ENCODE measurements at places on chromosomes 6 and 20. TPM values are rescaled to one million over a fixed set of nuclear protein-coding genes. Genes with fewer than 3 reads are reported as not detected.

DNA sequence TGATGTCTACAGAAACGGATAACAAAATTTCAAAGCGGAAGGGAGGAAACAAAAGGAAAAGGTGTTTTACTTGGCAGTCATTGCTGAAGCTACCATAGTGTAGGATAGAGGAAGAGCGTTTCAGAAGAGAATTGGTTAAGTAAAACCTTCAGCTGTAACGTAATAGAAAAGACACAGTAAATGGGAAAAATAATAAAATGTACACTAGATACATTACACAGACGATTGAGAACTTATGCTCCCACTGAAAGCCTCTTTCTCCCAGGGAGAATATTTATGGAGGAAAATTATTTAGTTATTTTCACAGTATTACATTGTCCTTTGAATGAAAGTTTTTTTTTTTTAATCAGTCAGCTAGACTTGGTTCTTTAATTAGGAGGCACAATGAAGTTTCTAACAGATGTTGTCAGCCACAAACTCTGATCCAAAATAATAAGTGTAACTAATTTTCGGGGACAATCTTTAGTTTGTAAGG, 90.7 kb upstream of the PRDM1 start:
- peak overlapping the region; percentile 78 for H3K4me3 ChIP-seq
- peaks cover 94% of the 10 kb centered on the region for H3K27me3 ChIP-seq
- H3K36me3 ChIP-seq, result no peaks in the 10 kb centered on the region
- no peak overlapping the region for H3K27ac ChIP-seq
- DNase-seq, result no peak
- peaks cover 26% of the 10 kb centered on the region for H3K4me1 ChIP-seq

The BMP2 gene
- 0.92 TPM for polyA plus RNA-seq

The TNXB gene
- 1.1 TPM for polyA plus RNA-seq

DNA sequence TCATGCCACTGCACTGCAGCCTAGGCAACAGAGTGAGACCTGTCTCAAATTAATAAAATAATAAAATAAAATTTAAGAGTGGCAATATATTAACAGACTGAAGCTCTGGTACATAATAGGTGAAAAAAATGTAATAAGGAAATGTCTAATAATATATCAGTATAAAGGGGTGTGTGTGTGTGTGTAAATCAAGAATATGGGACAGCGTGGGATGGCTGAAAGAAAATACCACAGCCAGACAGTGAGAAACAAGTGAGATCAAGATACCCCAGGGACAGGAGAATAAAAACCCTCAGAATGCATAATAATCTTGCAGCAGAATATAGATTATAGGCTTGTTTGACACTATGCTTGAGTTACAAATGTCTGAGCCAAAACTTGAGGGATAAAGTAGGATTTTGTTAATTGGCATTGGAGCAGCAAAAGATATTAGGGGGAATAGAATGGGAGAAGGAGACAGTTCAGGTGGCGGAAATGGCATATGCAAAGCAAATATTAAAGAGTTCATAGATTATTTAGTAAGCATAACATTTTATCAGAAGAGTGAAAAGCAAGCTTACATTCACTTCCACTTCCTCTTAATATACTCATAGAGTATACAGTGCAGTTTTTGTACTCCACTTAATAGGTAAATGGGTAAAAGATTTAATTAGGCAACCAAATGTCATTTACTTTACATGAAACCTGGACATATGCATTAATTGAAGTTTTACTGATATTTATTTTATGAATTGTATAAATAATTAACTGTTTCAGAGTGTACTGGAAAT, 398.5 kb upstream of the GJE1 start:
- no peak for DNase-seq
- H3K4me1 ChIP-seq, result no peaks in the 10 kb centered on the region
- no peak overlapping the region for H3K27ac ChIP-seq
- no peak overlapping the region for H3K4me3 ChIP-seq
- no peaks in the 10 kb centered on the region for H3K36me3 ChIP-seq

The HRH3 gene
- polyA plus RNA-seq, result 1.5 TPM

GRCh38 chr20:278181-278580, 12.4 kb downstream of the C20orf96 start:
- H3K27me3 ChIP-seq, result no peaks in the 10 kb centered on the region
- peaks cover 6% of the 10 kb centered on the region for H3K4me1 ChIP-seq
- H3K27ac ChIP-seq, result peak overlapping the region; percentile 80
- H3K4me3 ChIP-seq, result peak overlapping the region; percentile 49

- no peaks in the 10 kb centered on the region for H3K27me3 ChIP-seq
- no peaks in the 10 kb centered on the region for H3K36me3 ChIP-seq
- H3K4me3 ChIP-seq, result no peak overlapping the region
- H3K4me1 ChIP-seq, result peaks cover 8% of the 10 kb centered on the region
- H3K27ac ChIP-seq, result no peak overlapping the region
These were observed 84.7 kb upstream of the ADGRF1 start for GRCh38 chr6:47126647-47127391.

The IMPG1 gene
- polyA plus RNA-seq, result not detected

GRCh38 chr6:119147101-119148053, 68.9 kb upstream of the FAM184A start:
- no peaks in the 10 kb centered on the region for H3K36me3 ChIP-seq
- H3K4me1 ChIP-seq, result no peaks in the 10 kb centered on the region
- no peaks in the 10 kb centered on the region for H3K27me3 ChIP-seq
- H3K4me3 ChIP-seq, result no peak overlapping the region
- no peak overlapping the region for H3K27ac ChIP-seq

- no peaks in the 10 kb centered on the region for H3K36me3 ChIP-seq
- H3K4me3 ChIP-seq, result no peak overlapping the region
- no peaks in the 10 kb centered on the region for H3K27me3 ChIP-seq
These were observed 31.5 kb upstream of the TBC1D32 start for GRCh38 chr6:121365536-121366521.
